ENCODE measurements at places on chromosomes 5 and 9. TPM values are rescaled to one million over a fixed set of nuclear protein-coding genes. Genes with fewer than 3 reads are reported as not detected.

Gene PHF24
- not detected for total RNA-seq

- no peaks in the 10 kb centered on the region for H3K27me3 ChIP-seq
- no peak overlapping the region for H3K4me3 ChIP-seq
- no peak overlapping the region for H3K27ac ChIP-seq
- H3K36me3 ChIP-seq = no peaks in the 10 kb centered on the region
- no peaks in the 10 kb centered on the region for H3K4me1 ChIP-seq
Measured at GRCh38 chr5:68818870-68819269, 274.9 kb upstream of the SLC30A5 start.

- no peaks in the 10 kb centered on the region for H3K36me3 ChIP-seq
- no peak for DNase-seq
- H3K4me3 ChIP-seq = no peak overlapping the region
- no peaks in the 10 kb centered on the region for H3K4me1 ChIP-seq
Measured at GRCh38 chr5:127089191-127089590, 15.9 kb upstream of the C5orf63 start.

DNA sequence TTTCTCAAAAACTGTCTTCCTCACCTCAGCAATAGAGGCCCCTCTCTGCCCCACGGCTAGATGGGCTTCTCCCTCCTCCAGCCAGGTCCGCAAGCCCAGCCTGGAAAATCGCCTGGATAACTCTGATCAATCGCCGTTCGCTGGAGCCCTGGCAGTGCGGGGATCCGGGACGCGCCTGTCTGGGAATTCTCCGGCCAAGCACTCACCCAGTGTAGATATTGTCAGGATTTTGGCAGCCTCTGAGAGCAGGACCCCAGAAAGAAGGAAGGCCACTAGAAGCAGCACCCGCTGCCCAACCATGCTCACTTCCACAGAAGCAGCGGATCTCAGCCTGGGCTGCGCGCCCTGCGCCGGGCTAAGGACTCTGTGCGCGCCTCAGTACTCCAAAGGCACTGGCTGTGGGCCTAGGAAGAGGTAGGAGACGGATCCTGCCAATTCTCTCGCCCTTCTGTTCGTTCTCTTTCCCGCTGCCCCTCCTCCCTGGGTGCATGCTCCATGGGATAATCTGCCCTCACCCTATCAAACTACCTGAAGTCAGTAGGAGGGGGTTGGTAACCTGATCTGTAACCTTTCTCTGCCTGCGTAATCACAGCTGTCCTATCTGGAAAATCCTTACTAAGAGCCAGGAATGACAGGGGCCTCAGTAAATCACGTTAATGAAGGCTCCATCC, at the start of gene UGT3A1:
Gene UGT3A1 (minus strand): TSS at position 450 of the 671 bp plus-strand sequence. CDS start 150 bp downstream, at position 300.
- H3K4me3 ChIP-seq = no peak within 1 kb of the TSS
- no peaks in the 10 kb centered on the region for H3K4me1 ChIP-seq
- H3K27ac ChIP-seq = no peak within 1 kb of the TSS
- no peaks in the 10 kb centered on the region for H3K36me3 ChIP-seq
- no peaks in the 10 kb centered on the region for H3K27me3 ChIP-seq

- no peak overlapping the region for H3K4me3 ChIP-seq
- H3K4me1 ChIP-seq = no peaks in the 10 kb centered on the region
- H3K27ac ChIP-seq = no peak overlapping the region
- DNase-seq = no peak
Measured at GRCh38 chr5:81601919-81602318, 149.0 kb downstream of the SSBP2 start.

Data from B cell (primary cell).